CD8-positive, alpha-beta memory T cell (primary cell): ENCODE measurements at places on chromosomes 2 and 18. TPM values are rescaled to one million over a fixed set of nuclear protein-coding genes. Genes with fewer than 3 reads are reported as not detected.

DNA sequence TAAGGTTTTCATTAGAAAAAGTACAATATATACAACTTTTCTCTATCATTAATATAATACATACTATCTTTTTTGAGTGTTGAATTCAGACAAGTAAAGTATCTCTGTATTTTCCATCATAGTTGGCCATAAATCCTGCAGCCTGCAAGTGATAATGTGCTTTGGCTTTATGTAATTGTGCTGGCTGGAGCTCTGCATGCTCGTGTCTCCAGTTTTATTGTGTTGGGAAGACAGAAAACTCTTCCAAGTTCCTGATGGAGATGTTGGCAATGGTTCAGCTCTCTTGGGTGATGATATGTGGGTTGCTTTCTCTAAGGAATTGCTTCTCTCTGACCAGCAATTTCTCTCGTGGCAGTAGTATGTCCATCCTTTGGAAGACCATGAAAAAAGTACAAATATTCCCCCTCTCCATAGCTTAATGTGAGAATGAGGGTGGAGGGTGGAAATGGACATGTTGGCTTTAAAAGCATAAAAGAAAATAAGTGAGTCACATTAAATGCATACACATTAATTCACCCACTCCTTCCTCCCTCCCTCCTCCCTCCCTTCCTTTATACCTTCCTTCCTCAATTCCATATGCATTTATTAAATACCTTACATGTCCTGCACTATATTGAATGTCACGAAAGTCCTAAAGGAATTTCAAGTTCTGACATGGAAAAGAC, 344.2 kb downstream of the MTX2 start:
- no peaks in the 10 kb centered on the region for H3K36me3 ChIP-seq
- H3K4me3 ChIP-seq = no peak overlapping the region
- no peaks in the 10 kb centered on the region for H3K4me1 ChIP-seq
- H3K27me3 ChIP-seq = peaks cover 6% of the 10 kb centered on the region
- no peak overlapping the region for H3K27ac ChIP-seq
- DNase-seq = no peak

DNA sequence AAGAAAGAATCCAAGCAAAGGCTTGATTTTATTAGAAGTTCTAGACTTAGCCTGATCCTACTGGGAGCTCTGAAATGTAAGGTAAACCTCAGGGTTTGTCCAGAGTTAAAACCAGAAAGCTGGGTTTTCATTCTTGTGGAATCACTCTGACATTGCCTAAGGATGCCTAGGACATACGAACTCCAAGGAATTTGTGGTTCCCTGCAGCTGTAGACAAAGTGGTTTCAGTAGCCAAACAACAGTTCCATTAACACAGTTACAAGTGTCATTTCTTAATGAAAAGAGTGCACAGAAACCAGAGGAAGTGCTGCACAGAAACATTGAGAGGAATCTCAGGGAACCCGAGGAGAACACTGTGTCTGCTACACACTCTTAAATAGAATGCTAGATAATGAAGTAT, 221.4 kb upstream of the ST6GAL2 start:
- H3K27me3 ChIP-seq = no peaks in the 10 kb centered on the region
- H3K4me1 ChIP-seq = no peaks in the 10 kb centered on the region
- no peak overlapping the region for H3K27ac ChIP-seq
- DNase-seq = no peak
- no peak overlapping the region for H3K4me3 ChIP-seq
- H3K36me3 ChIP-seq = no peaks in the 10 kb centered on the region

The CDK5R2 gene
- polyA plus RNA-seq = not detected

GRCh38 chr2:8679567-8679826, 2.4 kb upstream of the ID2 start:
- H3K27ac ChIP-seq = peak overlapping the region; percentile 82
- no peak for DNase-seq
- H3K36me3 ChIP-seq = no peaks in the 10 kb centered on the region

The ETAA1 gene
- polyA plus RNA-seq = 5.5 TPM

DNA sequence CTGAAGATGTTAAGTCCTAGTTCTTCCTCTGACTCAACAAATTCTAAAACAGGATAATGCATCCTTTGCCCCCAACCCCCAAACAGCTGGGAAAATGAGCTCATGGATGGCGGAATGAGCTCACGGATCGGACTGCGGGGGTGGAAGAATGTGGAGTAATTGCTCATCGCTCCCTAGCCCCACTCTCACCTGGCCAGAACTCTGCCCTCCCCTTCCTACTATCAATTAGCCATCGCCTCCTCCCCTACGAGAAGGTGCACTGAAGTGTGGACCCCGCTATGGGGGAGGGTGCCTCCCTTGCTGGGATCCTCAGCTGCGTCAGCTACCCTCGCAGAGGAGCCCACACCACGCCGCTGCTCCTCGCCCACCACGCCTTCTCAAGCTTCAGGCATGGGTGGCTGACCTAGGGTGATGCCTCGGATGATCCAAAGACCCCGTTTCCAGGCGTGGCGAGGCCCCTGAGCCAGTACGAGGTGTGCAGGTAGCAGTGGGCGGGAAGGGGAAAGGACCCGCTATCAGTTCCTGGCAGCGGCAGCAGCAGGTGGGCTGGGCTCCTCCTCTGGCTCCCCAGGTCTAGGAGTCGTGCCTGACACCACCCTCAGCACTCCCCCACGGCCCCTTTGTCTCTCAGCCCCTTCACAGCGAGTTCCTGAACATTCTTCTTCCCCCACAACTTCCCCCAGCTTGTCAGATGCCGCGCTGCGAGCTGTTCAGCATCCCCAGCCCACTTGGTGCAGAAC, 82.1 kb upstream of the POMC start:
- peak overlapping the region; percentile 14 for H3K4me3 ChIP-seq
- H3K4me1 ChIP-seq = peaks cover 17% of the 10 kb centered on the region
- no peaks in the 10 kb centered on the region for H3K27me3 ChIP-seq
- H3K36me3 ChIP-seq = peaks cover 27% of the 10 kb centered on the region
- H3K27ac ChIP-seq = no peak overlapping the region
- DNase-seq = no peak

The EPB41L3 gene
- polyA plus RNA-seq = not detected

DNA sequence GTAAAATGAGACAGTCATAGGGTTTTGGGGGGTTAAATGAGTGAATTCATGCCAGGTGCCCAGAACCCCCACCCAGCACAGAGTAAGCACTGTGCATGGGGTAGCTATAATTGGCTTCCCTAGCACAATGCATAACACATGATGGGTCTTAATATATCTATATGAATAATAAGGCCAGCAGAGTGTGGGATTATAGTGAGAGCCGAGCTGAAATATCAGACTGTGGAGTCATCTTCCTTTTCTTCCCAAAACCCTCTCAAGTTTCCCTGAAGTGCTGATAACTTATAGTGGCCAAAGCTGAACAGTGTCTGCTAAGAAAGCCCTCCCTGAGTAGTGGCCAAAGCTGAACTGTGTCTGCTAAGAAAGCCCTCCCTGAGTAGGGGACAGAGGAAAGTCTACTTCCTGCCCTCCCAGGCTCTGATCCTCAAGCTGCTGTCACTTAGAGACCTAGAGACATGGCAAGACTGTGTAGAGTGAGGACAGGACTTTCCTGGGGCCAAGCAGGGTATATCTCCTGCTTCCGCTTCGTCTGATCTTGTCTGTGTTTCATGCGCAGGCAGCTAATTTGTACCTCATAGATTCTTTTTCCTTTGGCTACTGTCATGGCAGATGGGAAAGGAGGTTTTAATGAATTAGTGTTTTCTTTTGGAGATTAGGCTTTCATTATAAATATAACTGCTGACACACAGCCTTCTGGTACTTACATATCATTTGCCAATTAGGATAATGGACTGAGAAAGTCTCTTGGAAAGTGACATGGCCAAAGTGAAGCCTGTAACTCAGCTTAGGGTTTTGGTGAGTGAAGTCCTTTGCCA, 94.9 kb downstream of the FHOD3 start:
- H3K36me3 ChIP-seq = no peaks in the 10 kb centered on the region
- DNase-seq = no peak
- no peak overlapping the region for H3K27ac ChIP-seq
- no peaks in the 10 kb centered on the region for H3K4me1 ChIP-seq
- H3K4me3 ChIP-seq = no peak overlapping the region

DNA sequence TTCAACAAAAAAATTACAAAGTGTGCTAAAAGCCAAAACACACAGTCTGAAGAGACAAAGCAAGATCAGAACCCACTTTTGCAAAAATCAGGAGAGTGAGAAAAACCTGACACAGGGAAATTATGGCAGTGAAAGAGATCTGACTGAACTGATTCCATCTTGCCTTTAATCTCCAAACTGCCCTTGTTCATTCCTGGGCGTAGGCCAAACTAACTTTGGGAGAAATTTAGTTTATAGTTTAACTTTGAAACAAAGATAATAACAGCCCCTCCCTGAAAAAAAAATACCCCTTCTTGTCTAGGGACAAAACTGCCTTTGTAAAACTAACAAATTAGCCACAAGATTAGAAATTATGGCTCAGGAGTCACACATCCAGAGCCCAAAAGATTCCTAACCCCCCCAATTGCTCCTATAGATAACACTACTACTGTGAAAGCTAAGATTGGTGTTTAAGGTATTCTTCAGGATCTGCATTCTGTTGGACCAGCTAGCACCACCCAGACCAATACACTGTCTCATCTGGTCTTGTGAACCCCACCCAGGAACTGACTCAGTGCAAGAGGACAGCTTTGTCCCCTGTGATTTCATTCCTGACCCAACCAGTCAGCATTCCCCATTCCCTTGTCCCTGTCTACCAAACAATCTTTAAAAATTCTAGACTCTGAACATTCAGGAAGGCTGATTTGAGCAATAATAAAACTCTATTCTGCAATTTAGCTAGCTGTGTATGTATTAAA, 226.1 kb upstream of the SH3BP4 start:
- no peaks in the 10 kb centered on the region for H3K36me3 ChIP-seq
- DNase-seq = no peak
- no peaks in the 10 kb centered on the region for H3K27me3 ChIP-seq
- no peaks in the 10 kb centered on the region for H3K4me1 ChIP-seq
- no peak overlapping the region for H3K4me3 ChIP-seq
- H3K27ac ChIP-seq = no peak overlapping the region

The GULP1 gene
- polyA plus RNA-seq = not detected

GRCh38 chr2:127166231-127166860, 53.8 kb downstream of the CYP27C1 start:
- no peaks in the 10 kb centered on the region for H3K36me3 ChIP-seq
- no peaks in the 10 kb centered on the region for H3K27me3 ChIP-seq
- DNase-seq = no peak

GRCh38 chr2:121664086-121664485, 14.8 kb upstream of the CLASP1 start:
- H3K4me1 ChIP-seq = no peaks in the 10 kb centered on the region
- H3K4me3 ChIP-seq = no peak overlapping the region
- DNase-seq = no peak

- no peaks in the 10 kb centered on the region for H3K36me3 ChIP-seq
- DNase-seq = no peak
- no peaks in the 10 kb centered on the region for H3K4me1 ChIP-seq
- no peak overlapping the region for H3K27ac ChIP-seq
Observed at GRCh38 chr2:238331916-238332315, 11.6 kb downstream of the TRAF3IP1 start.

GRCh38 chr2:127508631-127509034, 17.7 kb downstream of the IWS1 start:
- H3K36me3 ChIP-seq = peaks cover 18% of the 10 kb centered on the region
- no peak overlapping the region for H3K4me3 ChIP-seq
- H3K27ac ChIP-seq = no peak overlapping the region
- DNase-seq = no peak
- peaks cover 36% of the 10 kb centered on the region for H3K4me1 ChIP-seq

GRCh38 chr18:67677489-67677888, 161.0 kb upstream of the DSEL start:
- no peaks in the 10 kb centered on the region for H3K36me3 ChIP-seq
- no peak overlapping the region for H3K27ac ChIP-seq
- H3K4me3 ChIP-seq = no peak overlapping the region

- no peaks in the 10 kb centered on the region for H3K4me1 ChIP-seq
- H3K27ac ChIP-seq = no peak overlapping the region
- H3K4me3 ChIP-seq = no peak overlapping the region
Observed at GRCh38 chr2:217061916-217062505, 202.1 kb upstream of the TNP1 start.

DNA sequence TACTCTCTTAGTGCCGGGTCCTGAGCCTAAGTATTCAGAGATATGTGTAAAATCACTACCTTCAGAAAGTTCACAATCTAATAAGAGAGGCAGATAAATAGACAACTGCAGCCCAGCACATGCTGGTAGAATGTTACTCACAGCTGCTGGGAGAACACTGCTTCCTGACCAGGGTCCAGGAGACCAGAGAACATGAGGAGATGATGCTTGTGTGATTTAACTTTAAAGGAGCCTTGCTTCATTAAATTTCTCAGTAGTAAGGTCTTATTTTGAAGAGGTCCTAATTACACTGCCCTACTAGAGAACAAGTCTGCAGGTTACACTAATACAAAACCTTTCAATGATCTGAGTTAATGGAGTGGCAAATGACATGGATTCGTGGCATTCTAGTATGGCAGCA, 209.9 kb upstream of the TRIB2 start:
- no peak overlapping the region for H3K27ac ChIP-seq
- no peaks in the 10 kb centered on the region for H3K36me3 ChIP-seq
- peaks cover 74% of the 10 kb centered on the region for H3K4me1 ChIP-seq
- DNase-seq = no peak

The RTN4 gene
- polyA plus RNA-seq = 100 TPM

The CFAP53 gene
- not detected for polyA plus RNA-seq

GRCh38 chr2:6930923-6931647, 13.9 kb downstream of the RNF144A start:
- peaks cover 39% of the 10 kb centered on the region for H3K4me1 ChIP-seq
- no peak overlapping the region for H3K27ac ChIP-seq
- no peaks in the 10 kb centered on the region for H3K27me3 ChIP-seq
- no peaks in the 10 kb centered on the region for H3K36me3 ChIP-seq
- no peak overlapping the region for H3K4me3 ChIP-seq

GRCh38 chr2:20675701-20676352, 8.9 kb downstream of the GDF7 start:
- no peaks in the 10 kb centered on the region for H3K4me1 ChIP-seq
- H3K4me3 ChIP-seq = no peak overlapping the region
- no peak for DNase-seq
- H3K36me3 ChIP-seq = no peaks in the 10 kb centered on the region
- peaks cover 14% of the 10 kb centered on the region for H3K27me3 ChIP-seq

The CAPN14 gene
- polyA plus RNA-seq = 0.07 TPM

The MC2R gene
- polyA plus RNA-seq = not detected

GRCh38 chr2:64210816-64211215, 66.6 kb upstream of the PELI1 start:
- H3K27ac ChIP-seq = no peak overlapping the region
- H3K36me3 ChIP-seq = no peaks in the 10 kb centered on the region
- no peaks in the 10 kb centered on the region for H3K27me3 ChIP-seq
- DNase-seq = no peak

DNA sequence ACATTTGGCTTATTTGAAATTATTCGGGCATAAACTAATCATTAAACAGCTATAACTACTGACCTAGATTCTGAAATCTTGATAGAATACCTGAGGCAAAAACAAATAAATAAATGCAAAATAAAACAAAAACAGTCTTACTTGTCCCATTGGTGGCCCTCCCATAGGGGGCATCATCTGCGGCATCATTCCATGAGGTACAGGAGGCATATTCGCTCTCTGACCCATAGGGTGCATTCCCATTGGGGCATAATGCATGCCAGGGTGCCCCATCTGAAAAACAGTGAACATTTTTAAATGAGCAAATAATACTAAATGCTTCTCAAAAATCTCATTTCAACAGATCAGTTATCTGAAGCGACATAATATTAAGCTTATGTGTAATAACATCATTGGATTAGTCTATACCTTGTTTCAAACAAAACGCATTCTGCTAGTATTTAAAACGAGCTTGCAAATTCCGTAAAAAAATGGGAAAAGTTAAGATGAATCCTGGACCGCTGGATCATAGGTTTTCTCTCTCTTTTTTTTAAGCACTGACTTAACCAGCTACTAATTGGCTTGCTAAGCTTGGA, 1.3 kb downstream of the PRPF40A start:
- H3K27me3 ChIP-seq = no peaks in the 10 kb centered on the region
- peaks cover 10% of the 10 kb centered on the region for H3K36me3 ChIP-seq
- H3K4me1 ChIP-seq = peaks cover 31% of the 10 kb centered on the region
- H3K27ac ChIP-seq = no peak overlapping the region
